Effector CD4-positive, alpha-beta T cell (primary cell): ENCODE measurements at places on chromosomes 1 and 21.

DNA sequence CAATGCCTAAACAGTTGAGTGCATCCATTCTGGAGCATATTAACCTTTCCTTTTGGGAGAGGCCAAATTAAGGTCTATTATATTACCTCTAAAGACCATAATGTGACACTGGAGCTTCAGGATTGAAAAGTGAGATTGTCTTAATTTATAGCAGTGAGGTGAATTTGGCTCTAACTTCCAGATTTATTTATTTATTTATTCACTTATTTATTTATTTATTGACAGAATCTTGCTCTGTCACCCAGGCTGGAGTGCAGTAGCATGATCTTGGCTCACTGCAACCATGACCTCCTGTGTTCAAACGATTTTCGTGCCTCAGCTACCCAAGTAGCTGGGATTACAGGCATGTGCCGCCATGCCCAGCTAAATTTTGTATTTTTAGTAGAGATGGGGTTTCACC lies 19.1 kb downstream of the ZCCHC17 start:
- no peak for DNase-seq

DNA sequence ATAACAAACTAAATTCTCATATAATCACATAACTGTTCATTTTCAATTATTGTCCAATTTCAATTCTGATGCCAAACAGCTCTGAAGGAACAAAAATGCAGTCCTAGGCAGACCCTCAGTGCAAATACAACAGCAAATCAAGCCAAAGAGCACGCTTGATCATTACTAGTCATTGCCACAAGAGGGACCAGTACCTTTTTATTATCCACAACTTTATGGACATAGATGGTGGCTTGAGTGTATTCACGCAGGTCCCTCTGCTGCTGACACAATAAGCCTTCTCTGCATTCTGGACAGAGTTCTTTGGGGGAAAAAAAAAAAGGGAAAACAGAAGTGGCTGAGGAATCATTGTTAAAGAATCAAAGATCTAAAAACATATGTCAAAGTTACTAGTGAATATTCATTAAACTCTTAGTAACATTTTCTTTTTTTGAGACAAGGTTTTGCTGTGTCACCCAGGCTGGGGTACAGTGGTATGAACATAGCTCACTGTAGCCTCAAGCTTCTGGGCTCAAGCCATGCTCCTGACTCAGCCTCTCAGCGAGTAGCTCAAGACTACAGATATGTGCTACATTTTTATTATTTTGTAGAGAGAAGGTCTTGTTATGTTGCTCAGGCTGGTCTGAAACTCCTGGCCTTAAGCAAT lies 34.3 kb upstream of the RAP1GAP start:
- no peak for DNase-seq

- no peak for DNase-seq
These were observed 22.1 kb upstream of the SLC44A3 start for GRCh38 chr1:94798054-94798453.

- peak; percentile 56 for DNase-seq
These were observed 23.2 kb upstream of the ZNF648 start for GRCh38 chr1:182084487-182085316.

- no peak for DNase-seq
These were observed 6.1 kb downstream of the DFFB start for GRCh38 chr1:3863231-3863935.

DNA sequence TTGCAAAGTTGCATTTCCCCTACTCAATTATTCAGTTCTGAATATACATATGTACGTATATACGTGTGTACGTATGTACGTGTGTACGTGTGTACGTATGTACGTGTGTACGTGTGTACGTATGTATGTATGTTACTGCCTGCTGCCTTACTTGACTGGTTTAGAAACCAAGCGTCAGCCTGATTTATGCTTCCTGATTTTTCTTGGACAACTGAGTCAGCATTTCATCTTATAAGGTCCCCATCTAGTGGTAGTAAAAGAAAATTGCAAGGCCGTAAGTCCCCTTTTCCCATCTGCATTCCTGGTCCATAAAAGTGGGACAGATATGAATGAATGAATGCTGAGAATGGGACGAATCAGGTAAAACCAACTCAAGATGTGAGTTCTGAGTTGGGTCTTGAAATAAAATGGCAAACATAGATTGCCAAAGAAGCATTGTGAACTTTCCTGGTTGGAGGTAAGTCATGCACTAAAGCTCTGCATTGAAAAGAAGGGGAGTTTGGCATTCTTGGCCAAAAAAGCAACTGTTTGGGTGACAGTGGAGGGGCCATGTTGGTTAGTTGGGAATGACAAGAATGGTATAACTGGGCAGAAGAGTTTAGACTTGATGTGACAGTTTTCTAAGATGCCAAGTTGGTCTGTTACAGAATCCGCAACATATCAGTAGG lies 76.4 kb upstream of the DNAH14 start:
- DNase-seq = no peak

DNA sequence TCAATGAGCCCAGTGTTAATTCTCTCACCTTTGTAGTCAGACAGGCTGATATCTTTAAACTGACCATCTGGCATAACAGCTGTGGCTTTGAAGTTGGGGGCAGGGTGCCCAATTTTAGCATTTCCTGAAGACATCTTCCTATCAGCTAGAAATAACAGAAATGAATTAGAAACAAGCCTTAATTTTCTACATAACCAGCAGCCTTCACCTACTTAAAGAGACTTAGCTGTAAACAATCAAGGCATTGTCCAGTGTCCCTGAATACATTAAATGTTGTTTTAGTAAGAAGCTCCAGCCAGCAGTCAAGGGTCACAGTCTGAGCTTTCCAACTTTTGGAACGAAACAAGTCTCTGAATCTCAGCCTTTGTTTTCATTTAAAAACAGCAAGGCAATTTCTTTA lies 2.8 kb downstream of the PRDX1 start:
- DNase-seq = no peak

- no peak for DNase-seq
These were observed 7.1 kb upstream of the SDC3 start for GRCh38 chr1:30915491-30916230.

GRCh38 chr21:32772281-32773047 lies 909 bp upstream of the PAXBP1 start:
- peak; percentile 19 for DNase-seq

- DNase-seq = no peak
These were observed 56.5 kb downstream of the FNBP1L start for GRCh38 chr1:93504247-93505033.

DNA sequence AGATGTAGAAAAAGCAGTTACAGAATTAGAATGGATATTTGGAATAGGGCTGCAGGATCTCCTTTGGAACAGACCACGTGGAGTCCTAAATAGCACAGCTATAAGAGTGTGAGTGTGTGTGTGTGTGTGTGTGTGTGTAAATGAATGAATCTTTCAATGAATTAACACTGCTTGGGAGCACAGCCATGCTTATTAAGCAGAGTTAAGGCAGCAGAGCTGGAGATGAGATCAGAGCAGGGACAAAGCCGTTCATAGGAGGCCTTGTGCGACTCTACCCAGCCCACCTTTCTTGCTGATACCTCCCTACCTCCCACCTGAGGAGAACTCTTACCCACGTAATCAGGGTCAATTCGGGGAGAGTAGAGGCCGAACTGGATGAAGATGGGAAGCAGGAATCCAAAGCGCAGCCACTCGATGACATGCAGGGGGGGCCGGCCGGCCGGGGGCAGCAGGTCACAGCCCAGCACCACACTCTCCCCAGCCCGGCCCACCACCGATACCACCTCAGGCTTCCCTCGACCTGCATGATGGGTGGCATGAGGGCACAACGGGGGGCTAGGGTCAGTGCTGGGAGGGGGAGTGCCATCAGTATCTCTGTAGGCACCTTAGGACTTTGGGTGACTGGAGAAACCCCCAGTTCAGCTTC lies 2.7 kb downstream of the IGSF9 start:
- no peak for DNase-seq

DNA sequence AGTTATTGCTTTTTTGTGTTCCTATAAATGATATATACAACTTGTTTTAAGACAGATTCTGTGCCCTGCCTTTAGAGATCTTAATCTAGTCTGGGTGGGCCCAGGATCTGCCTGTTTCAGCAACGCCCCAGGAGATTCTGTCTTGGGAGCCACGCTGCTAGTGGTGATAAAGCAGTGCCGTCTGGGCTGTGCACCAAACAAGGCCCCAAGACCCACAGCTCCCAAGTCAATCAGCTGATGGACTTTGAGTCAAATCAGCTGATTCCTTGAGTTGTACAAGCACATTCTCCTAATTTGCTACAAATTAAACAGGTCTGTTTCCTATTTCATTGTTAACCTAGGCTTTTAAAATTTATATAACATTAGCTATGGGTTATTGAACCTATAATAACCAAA lies 15.7 kb upstream of the SLC44A3 start:
- DNase-seq = no peak

DNA sequence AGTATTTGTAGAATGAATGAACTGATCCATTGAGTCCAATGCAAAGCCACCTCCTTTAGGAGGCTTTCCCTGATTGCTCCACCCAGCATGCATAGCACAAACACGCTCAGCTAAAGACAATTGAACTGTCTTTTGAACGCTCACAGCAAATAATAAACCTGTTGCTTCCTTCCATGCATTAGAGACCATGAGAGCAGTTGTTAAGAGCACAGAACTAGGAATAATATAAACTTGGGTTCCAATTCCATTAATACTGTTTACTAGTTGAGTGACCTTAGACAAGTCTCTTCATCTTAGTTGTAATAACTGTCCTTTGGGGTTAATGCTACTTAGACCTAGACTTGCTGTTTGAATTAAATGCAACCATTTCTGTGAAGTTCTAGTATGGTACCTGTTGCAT lies 5.9 kb upstream of the MEF2D start:
- DNase-seq = no peak

- no peak for DNase-seq
These were observed 621 bp downstream of the AMPD1 start for GRCh38 chr1:114694540-114695310.

DNA sequence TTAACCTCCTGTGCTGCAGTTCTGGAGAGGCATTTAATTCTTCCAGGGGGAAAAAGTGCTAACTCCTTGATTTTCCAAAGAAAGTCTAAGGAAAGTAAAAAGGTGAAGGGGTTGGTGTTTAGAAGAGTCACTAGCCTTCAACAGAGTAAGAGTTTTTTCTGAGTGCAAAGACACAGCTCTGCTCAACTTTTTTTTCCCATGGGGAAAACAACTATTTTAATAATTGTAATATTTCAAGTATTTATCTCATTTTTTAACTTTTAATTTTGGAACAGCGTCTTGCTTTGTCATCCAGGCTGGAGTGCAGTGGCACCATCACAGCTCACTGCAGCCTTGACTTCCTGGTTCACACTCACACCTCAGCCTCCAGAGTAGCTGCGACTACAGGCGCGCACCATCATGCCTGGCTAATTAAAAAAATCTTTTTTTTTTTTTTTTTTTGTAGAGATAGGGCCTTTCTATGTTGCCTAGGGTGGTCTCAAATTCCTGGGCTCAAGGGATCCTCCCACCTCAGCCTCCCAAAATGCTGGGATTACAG lies 202.6 kb downstream of the APP start:
- no peak for DNase-seq

DNA sequence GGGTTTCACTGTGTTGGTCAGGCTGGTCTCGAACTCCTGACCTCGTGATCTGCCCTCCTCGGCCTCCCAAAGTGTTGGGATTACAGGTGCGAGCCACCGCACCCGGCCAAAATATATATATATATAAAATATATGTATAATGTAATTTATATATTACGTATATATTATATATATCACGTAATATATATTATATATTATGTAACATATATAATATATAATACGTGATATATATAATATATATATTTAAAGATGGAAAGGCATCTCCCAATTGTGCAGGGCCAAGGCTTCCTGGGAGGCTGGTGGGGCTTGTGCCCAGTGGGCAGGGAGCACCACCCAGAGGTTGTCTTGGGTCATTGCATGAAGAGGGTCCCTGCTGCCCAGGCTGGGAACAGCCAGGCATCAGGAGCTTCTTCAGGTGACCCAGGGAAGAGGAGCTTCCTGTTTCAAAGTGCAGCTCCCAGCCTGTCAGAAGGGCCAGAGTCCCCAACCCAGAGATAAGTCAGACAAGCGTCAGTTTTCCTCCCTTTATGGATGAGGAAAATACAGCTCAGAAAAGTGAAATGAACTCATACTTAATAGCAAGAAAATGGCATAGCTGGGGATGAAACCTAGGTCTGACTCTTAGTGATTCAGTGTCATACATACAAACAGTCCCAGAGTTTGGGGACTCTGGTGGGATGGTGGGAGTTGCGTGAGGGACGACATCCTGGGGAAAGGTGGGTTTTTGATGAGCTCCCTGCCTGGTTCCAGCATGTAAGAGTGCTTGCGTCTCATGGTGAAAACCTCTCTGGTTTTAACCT lies 12.0 kb downstream of the UBE2Q1 start:
- peak; percentile 31 for DNase-seq

DNA sequence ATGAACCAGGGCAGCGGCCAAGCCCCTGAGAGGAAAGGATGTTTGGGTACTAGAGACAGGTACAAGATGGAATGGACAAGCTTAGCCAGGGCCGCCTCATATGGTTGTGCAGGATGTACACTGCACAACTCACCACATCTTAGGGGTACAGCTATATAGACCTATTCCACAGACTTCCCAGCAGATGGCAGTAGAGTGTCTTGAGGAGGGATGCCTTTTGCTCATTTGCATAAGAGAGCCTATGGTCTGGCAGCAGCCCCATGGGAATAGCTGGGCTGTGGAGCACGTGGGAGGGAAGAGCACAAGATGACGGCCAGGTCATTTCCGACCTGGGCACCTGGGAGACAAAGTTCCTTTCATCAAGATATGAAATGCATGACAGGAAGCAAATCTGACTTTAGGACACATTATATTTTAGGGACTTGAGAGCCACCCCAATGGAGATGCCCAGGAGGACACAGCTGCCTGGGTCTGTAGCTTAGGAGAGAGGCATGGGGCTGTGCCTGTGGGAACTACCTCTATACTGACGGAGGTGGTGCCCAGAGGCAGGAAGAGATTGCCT lies 215.5 kb downstream of the KCNJ6 start:
- DNase-seq = no peak

DNA sequence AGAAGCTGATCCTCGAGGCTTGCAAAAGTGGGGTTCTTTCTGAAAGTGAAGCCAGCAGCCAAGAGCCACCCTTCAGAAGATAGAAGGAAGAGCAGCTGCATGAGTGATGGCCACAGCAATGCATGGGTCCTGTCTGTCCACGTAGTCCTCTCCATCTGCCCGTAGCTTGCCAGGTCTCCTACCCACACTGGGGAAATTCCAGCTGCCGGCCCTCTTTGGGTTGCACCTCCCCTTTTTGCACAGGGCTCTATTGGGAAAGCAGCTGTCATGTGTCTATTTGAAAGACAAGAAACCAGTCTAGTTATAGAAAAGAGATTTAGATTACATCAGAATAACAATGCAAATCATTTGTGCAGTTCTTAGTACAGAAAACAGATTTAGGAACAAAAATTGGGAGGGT lies 204.4 kb downstream of the GIPC2 start:
- no peak for DNase-seq
